ENCODE measurements at places on chromosomes 16 and 17. TPM values are rescaled to one million over a fixed set of nuclear protein-coding genes. Genes with fewer than 3 reads are reported as not detected.

Gene FADS6
- not detected for total RNA-seq

Gene MT2A
- total RNA-seq, result 146 TPM

Gene FOXL1
- 2.1 TPM for total RNA-seq

DNA sequence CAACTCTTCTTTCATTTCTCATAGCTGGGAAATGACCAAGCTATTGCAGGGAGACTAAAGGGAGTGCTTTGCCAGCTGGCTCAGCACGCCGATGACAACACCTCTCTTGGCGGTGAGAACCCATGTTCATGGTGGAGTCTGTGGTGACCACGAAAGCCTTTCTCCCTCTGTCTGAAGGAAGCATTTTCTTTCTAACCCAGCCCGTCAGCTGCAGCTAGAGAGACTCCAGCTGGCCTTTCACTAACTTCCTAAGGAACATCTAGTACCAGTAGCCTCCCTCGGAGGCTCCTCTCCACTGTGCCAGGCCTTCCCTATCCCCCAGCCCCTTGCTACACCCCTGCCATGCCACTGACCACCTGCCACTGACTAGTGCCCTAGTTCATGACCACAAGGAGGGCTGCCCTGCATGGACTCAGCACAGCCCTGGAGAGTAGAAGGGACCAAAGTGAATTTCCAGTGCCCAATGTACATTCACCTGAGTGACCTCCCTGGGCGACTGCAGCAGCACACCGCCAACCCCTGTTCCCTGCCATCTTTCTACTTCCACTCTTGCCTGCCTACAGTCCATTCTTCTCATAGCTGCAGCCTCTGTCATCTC is 81.3 kb downstream of the CBLN1 start:
- DNase-seq, result no peak

DNA sequence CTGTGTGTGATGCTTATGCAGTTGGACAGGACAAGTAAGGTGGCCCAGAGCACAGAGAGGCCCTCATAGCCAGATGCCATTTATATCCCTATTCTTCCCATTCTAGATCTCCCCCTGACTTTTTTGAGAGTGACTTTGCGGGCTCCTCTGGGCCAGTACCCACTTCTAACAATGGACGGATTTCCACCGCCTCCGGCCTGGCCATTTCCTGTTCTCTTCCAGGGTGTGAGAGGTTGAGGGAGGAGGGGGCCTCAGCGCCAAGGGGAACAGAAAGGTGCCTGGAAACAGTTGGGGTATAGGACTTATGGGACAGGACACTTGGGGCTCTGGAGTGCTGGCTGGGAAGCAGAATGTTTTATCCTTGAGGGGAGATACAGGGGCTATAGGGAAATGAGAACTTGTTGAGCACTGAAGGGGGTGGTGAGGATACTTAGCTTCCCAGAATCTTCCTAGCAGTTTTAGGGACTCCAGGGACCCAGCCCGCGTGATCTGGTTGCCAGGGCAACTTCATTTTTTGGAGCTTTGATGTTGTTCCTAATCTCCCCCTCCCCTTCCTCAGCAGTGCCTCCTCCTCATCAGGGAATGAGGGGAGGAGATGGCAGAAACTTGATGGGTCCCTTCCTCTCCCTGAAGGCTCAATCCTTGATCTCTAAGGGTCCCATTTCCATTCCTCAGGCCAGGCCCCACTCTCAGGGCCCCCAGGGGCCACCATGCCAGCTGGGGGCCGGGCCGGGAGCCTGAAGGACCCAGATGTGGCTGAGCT is 3.6 kb downstream of the TAOK2 start:
- no peak for DNase-seq

DNA sequence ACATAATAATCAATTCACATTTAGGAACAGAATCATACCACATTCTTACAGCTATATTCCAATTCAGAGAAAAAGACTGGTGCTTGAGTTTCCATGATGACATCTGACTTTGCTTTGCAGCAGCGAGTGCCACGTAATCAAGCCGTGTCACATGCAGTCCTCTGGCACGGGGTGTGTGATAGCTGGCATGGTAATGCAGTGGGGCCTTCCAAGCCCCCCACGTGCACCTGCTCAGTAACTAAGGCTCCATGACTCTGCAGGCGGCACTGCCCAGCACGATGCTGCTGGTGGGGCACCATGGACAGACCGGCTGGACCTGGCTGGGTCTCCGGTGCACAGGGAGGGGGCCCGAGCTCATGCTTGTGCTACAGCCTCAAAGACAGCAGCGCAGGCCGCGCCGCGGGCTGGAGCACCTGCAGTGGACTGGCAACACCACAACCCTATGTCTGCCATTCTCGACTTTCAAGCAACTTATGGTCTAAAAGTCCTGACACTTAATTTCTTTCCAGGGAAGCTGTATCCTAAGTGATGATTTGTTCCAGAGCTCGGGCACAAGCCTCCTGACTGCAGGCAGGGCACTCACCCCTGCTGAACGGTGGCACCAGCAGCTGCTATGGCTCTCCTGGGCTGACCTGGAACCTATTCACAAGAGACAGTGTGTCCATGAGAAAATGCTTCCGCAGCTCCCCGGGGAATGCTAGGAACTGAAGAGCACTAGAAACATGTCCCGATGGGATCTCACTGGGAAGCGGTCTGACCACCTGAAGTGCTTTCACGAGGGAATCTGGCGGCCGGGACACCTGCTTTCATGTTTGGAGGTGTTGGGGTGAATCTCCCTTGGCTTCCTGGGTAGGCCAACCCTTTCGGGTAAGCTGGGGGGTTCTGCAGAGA is 99.5 kb upstream of the DNAH17 start:
- no peak for DNase-seq

DNA sequence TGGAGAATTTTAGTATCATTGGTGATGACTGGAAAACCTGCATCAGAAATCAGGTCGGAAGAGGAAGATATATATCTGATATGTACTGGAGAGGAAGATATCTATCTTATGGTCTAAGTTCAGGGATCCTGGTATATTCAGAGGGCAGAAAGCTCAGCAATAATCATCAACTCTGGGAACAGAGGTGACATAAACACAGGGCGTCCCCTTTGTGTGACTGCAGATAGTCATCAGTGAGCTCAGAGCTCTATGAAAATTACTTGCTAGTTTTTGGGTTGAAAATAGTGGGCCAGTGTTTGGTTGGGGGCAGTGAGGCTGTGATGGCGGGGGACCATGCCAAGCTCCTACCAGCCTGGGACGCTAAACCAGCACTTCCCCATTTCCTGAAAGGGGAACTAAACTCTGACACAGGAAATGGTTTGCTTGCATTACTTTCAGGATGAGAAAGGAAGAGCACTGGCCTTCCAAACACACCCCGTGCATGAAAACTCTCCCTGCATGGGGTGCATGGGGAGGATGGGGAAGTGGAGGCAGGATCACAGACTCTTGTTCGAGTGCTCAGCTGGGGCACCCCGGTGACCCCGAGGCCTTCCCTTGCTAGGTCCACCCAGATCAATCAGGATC is 15.8 kb downstream of the NOD2 start:
- DNase-seq, result no peak

DNA sequence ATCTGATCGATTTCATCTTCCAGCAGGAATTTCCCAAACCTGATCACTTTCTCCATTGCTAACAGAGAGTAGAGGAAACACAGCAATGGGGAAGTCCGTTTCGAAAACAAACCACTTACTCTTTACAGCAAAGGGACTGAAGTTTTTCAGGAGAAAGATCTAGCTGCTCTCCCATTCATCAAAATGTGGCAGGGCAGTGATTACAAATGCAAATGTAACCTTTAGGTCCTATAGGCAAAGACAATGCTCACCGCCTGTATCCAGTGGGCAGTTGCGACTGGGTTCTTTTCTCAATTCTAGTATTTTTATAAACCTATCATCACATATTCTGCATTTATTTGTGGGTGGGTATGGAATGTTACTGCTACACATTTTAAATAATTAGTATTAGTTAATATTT is 218.0 kb upstream of the ZFHX3 start:
- DNase-seq, result no peak
